Bronchial epithelial cell (primary cell): ENCODE measurements at places on chromosomes 2 and 18. TPM values are rescaled to one million over a fixed set of nuclear protein-coding genes. Genes with fewer than 3 reads are reported as not detected.
A peak's percentile ranks its signal among the peaks of the same experiment; 100 is the strongest.

DNA sequence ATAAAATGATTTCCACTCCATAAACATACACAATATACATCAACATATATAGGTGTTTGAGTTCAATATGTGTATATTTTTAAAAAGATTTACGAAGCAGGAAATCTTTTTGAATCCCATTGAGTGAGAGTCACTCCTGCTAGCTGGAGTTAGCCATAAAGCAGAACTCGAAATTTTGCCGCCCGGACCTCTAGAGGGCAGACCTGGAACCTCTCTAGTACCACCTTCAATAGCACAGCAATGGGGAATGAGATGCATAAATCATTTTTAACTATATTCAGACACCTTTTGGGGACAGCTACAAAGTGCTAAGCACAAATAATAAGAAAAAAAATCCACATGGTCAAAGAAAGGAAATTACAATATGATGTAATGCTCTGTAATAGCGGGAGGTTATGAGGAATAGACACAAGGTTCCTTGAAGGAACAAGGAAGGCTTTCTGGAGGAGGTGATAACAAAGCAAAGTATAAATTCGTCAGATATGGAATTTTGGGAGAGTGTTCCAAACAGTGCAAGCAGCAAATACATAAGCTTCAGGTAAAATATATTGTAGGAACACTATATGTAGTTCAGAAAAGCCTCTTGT is 533.4 kb downstream of the ERBB4 start:
- peak; percentile 49 for DNase-seq

DNA sequence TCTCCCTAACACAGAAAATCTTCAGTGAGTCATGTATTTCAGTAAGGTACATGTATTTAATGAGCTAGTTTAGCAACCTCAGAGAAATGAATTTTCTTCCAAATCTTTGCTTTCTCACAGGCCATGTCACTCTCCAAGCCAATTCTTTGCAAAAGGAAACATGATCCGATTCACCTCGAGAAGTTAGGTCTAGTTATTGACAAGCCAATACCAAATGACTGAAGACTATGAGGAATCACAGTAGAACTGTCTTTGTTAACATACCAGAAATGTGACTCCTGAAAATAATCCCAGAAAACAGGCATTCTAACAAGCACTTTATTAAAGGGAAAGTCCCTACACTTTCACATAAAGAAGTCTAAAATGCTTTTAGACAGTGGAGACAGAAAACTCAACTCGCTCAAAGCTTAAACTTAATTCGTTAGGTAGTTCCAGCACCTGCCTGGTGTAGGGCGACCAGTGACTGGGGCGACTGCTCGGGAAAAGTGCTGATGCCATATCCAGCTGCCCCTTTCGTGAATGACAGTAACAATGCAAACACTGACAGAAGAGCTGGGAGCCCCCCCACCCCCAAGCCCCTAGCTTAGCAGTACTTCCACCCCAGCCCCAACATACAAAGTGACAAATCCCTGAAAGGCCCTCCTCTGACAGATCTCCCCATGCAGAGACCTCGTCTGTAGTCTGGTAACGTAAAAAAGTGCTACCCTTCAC is 1.8 kb downstream of the MEMO1 start:
- DNase-seq = peak; percentile 60

The DUSP2 gene
- 1.8 and 5.3 TPM in 2 replicates for total RNA-seq

The RTP5 gene
- total RNA-seq = not detected in 2 replicates

The AFF3 gene
- 0.13 TPM in 1 of 2 replicates, not detected in the other for total RNA-seq

DNA sequence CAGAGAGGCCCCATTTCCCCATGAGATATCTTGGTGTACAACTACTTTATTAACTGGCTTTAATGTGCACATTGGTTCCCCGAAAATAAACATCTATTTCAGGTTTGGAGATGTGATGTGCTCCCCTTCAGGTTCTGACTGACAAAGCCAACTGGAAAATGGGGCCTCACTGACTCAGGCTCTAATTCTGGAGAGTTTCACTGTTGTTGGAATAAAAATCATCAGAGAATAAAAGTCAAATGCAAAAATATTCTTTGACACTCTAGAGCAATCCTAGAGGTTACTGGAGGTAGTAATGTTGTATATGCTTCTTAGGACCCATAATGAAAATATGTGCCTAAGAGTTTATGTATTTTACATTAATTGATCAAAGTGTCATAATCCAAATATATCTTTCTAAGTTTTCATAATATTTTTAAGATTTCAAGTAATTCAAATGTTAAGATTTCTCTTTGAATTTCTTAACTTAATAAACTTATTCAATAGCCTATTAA is 189.9 kb upstream of the COL3A1 start:
- DNase-seq = no peak

- no peak for DNase-seq
These were observed 332.6 kb upstream of the ACVR2A start for GRCh38 chr2:147512206-147512605.

The MC4R gene
- under 0.01 TPM in 1 of 2 replicates, not detected in the other for total RNA-seq

GRCh38 chr2:127770973-127771735 is 39.8 kb downstream of the WDR33 start:
- DNase-seq = peak; percentile 97

DNA sequence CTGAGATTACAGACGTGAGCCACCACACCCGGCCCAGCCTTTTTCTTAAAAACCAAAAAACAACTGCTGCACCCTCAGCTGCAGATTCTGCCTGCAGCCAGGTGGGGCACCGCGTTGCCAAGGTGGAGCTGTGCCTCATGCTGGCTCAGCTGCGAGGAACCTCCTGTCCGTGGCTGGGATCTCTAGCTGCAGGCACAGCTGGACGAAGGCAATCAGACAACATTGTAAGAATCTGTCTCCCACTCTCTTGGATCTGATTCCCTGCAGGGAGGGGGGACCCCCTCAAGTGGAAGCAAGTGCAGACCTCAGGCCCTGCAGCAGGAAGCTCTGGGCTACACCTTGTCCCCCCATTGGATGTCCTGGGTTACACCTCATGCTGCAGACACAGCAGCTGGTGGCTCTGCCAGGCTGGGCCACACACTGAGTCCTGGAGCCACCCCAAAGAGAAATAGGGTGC is 24.1 kb downstream of the CIDEA start:
- peak; percentile 34 for DNase-seq

The UPP2 gene
- total RNA-seq = not detected in 2 replicates

GRCh38 chr2:68857202-68857845 is 13.9 kb downstream of the BMP10 start:
- no peak for DNase-seq

The GCG gene
- total RNA-seq = not detected in 2 replicates

The CPO gene
- 0.13 TPM in 1 of 2 replicates, not detected in the other for total RNA-seq

The CNGA3 gene
- under 0.01 TPM in 1 of 2 replicates, not detected in the other for total RNA-seq

- no peak for DNase-seq
These were observed 387.7 kb downstream of the RND3 start for GRCh38 chr2:150099805-150100204.

DNA sequence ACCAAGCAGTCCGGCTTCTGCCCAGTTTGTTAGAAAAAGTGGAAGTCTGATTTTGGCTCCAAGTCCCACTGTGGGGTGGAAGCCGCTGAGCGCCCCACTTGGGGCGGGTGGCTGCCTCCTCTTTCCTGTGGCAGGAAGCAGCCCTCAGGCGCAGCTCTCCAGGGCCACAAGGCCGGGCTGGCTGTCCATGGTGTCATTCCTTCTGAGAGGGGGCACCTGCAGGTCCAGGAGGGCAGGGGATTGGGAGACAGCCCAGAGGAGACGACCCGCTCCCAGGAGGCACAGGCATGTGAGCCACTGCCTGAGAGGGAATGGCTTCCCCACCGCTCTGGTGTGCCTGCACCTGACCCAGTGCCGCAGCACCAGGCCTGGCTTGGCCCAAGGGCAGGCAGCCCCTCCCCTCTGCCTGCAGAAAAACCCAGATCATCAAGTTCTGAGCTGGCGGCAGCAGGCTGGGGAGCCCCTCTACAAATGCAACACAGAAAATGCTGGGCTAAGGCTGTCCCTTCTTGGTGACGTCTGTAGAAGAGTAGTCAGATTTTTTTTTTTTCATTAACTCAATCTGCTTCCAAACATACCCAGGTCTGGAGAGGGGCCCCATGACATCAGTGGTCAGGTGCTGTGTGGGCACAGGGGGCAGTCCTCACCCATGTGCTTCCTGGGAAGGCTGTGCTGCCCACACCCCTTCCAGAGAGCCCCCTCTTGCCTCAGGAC is 38.4 kb downstream of the HS6ST1 start:
- no peak for DNase-seq

GRCh38 chr18:80194874-80195570 is 52.3 kb downstream of the PARD6G start:
- DNase-seq = no peak

GRCh38 chr2:109217362-109218086 is 88.5 kb downstream of the SH3RF3 start:
- DNase-seq = no peak

The HOXD1 gene
- total RNA-seq = not detected in 2 replicates

GRCh38 chr2:12155303-12156051 is 409.0 kb downstream of the LPIN1 start:
- peak; percentile 85 for DNase-seq

DNA sequence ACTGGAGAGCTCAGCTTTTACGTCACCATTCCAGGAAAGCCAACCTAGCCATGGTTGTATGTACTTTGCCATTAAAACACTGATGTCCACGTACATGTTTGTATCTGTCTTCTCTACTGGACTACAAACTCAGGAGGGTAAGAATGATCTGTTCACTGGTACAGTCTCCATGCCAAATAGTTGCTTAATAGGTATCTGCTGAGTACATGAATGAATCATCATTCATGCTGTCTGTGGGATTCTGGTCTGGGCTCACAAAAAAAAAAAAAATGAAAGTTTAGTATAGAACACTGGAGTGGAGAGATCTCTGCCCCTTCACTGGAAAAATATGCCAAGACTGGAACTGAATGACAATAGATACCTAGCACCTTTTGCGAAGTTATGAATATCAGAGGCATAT is 102.6 kb upstream of the ITGA4 start:
- DNase-seq = peak; percentile 88

The NOSTRIN gene
- 0.26 and 0.64 TPM in 2 replicates for total RNA-seq

GRCh38 chr2:104430359-104430740 is 423.6 kb upstream of the POU3F3 start:
- no peak for DNase-seq

- no peak for DNase-seq
These were observed at the start of gene RTP5 for GRCh38 chr2:241869087-241869961. TSS of gene RTP5 (plus strand) at chr2:241869729. CDS start at chr2:241869757, 28 bp downstream.
